Central memory CD8-positive, alpha-beta T cell (primary cell): ENCODE measurements at places on chromosomes 2 and 18.

- DNase-seq = no peak
These were observed 95.1 kb downstream of the MTCL1 start for GRCh38 chr18:8800445-8800844.

- DNase-seq = no peak
These were observed 56.5 kb downstream of the PLA2R1 start for GRCh38 chr2:160005908-160006307.

DNA sequence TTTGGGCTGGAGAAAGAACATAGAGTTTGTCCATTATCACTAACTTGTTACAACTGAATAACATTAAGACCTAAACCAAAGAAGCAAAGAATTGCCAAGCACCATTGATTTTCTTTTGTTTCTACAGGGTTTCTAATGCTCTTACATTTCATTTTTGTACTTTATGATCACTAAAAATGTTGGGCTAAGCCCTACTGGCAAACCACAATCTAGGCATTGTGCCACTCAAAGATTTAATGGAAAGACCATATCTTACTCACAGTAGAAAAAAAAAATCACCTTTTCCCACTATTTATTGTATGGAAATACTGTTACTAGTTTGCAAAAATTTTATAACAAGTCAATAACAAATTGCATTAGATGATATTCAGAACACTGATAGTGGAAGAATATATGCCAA, 447.4 kb upstream of the PKDCC start:
- DNase-seq = no peak

GRCh38 chr2:46866770-46867246, 48.8 kb downstream of the MCFD2 start:
- no peak for DNase-seq

- DNase-seq = no peak
These were observed 229.2 kb downstream of the MYT1L start for GRCh38 chr2:2101924-2102323.

- DNase-seq = no peak
These were observed 75.0 kb upstream of the RBBP8 start for GRCh38 chr18:22858121-22858520.

DNA sequence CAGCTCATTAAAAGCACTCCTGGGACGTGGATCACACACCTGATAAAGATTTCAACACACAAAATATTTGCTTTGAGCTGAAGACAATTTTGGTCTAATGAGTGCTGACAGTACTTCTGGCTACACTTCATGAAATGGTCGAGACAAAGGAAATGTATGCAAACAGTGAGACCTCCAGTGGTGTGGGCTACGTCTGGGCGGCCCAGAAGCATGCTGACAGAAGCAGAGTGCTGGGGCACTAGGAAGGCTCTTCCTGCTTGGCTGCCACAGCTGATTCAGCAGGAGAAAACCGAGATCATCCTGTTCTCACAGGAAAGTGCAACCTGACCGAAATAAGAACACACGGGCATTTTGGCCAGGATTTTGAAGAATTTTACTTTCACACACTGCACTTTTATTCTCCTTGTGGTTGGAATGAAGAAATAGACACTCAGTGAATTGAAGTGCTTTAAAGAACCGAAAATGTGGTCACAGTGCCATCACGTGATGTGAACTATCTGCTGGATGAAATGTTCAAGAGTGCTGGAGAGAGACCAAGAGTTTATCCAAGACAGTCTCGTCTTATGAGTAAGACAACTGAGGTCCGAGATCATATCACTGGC, 149.5 kb downstream of the CCBE1 start:
- DNase-seq = no peak

- peak; percentile 10 for DNase-seq
These were observed 1.3 kb upstream of the LRP2 start for GRCh38 chr2:169363560-169364150.

GRCh38 chr2:146374505-146374904, 1470.3 kb upstream of the ACVR2A start:
- no peak for DNase-seq
